ENCODE measurements at places on chromosomes 2 and 18.

DNA sequence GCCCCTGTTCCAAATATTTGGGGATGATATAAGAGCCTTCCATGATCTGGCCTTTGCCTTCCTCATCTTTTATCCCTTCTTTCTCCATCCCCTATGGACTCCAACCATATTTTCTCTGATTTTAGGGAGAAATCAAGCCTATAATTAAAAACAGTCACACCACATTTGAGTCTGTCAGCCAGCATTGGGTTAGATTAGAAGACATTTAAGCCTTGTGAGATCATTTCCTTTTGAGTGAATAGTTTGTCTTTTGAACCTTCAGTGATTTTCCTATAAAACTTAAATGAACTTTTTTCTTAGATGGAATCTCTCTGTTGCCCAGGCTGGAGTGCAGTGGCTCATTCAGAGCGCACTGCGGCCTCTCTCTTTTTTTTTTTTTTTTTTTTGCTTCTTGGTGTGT, 7.6 kb upstream of the C18orf32 start:
- no peak for DNase-seq

GRCh38 chr2:105057005-105057404, 19.1 kb downstream of the MRPS9 start:
- no peak for DNase-seq

DNA sequence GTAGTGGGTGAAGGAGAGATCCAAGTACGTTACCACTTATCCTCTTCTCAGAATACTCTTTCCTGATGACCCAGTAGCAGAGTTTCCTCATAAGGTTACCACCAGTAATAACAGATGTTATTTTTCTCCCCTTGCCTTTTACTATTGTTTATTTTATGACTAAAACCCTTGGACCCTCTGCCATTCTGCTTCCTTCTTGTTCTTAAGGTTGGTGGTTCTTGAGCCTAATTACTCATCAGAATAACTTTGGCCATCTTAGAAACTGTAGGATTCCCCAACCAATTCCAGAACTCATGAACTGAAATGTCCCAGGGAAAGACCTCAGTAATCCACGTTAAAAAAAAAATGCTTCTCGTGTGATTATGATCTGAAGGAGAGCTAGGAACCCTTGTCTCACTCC, 64.9 kb downstream of the CHST9 start:
- no peak for DNase-seq

DNA sequence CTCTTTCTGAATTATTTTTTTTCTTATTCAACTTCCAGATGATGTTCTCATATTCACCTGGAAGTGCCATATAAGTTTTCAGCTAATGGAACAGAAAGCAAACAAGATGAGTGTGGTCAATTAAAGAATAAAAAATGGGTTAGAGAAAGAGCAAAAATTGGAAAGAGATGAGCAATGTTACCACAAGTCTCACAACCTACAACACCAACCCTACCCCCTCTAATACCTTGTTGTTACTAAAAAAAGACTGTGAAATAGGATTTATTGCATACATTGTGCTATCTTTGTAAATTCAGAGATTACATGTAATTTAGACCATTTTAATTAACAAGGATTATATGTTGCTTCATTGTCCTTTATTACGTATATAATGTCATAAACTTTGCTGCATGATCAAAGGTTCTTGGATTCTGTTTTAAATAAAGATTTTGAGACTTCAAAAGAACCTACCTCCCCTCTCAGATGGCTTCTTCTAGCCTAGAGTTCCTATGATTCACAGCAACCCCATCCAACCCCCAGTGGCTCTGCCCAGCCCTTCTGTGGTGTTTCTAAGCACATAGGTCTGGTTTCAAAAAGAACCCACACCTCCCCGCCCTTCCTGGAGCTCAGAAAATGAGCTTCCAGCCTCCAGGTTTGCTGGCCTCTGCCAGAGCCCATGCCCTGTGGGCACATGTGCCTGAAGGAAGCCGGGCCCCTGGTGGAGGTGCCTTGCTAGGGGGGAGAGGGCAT, 24.7 kb downstream of the LGALSL start:
- DNase-seq = no peak

- DNase-seq = no peak
Measured at GRCh38 chr18:49971462-49971861, 158.1 kb upstream of the ACAA2 start.

DNA sequence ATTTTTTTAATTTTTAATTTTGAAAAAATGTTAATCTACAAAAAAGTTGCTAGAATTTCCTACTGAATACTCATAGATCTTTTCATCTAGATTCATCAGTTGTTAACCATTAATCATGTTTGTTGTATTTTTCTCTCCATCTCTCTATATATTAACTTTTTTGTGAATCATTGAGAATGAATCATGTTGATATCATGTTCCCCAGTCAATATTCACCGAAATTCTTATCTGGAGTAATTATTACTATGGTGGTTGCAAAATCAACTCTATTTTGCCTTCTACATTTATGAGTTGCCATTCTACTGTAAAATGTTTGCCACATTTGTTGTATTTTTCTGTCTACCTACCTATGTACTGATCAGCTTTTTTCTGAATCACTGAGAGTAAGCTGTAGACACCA, 154.0 kb downstream of the SPP2 start:
- DNase-seq = no peak

DNA sequence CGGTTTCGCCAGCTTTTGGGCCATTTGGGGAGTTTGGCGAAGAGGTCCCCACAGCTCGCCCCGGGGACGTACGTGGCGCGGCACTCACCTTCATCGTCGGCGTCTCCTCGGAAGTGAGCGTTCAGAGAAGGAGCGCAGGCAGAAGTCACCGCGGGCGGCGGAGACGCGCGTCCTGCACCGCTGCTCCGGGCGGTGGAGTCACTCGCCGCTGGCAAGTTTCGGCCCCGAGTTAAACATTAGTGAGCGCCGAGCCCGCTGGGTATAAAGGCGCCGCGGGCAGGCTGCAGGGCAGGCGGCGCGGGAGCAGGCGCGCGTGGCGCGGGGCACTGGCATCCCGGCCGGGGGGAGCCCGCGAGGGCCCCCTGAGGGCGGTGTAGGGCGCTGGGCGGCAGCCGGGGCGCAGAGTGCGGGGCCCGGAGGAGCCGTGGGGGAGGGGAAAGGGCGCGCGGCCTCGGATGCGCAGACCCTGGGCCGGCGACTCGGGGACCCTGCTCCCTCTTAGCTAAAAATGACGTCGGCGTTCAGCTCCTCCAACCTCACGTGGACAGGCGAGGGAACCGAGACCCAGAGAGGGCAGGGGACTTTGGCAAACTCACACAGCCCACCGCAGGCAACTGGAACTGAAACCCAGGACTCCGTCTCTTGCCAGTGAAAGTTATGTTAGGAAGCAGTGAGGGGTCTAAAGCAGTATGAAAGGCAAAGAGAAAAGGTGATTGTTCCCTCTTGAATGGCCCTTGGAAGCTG, at the start of gene DPP4:
TSS of gene DPP4 (minus strand) at position 328 of the 744 bp plus-strand sequence. CDS start at position 94, 234 bp downstream.
- DNase-seq = peak; percentile 19

- no peak for DNase-seq
Measured at GRCh38 chr2:215613280-215613679, 177.4 kb upstream of the FN1 start.

- no peak for DNase-seq
Measured at GRCh38 chr2:26933431-26934334, 36.8 kb upstream of the MAPRE3 start.

GRCh38 chr2:82143343-82143742, 1838.8 kb upstream of the LRRTM1 start:
- no peak for DNase-seq

DNA sequence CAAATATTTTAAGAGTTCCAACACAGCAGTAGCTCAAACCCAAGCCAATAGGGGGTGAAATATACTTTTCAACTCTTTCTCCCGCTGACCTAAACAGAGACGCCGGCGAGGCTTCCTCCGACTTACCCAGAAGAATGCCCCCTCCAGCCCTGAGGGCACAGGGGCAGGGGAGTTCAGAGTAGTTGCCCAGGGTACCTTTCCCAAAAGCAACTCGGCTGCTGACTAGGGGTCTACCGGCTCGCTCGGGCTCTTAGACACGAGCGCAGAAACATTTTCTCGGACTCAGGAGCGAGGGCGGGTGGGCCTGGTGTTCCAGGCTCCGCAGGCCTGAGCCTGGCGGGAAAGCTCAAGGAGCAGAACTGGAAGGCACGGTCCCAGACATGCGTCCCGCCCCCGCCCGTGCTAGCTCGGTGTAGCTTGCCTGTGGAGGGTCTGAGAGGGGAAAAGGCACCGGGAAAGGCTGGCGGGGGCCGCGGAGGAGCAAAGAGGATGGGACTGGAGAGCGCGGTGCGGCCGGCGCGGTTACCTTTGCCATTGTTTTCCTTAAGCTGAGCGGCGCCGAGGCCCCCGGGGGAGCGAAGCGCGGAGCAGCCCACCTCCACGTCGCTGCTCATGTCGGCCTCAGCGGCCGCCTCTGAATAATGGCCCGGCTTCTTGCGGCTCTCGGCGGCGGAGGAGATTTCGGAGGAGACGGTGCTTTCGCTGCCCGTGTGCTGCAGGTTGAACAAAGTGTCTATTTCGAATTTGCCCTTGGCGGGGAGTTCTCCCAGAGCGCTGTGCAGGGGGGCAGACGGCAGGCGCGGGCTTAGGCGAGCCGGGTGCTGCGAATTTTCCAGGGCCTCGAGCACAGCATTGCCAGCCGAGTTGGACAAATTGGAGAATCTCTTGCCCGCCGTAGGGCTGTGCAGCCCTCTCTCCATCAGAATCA, 674 bp downstream of the EVX2 start:
- no peak for DNase-seq

- DNase-seq = no peak
Measured at GRCh38 chr2:86286516-86286915, 50.9 kb downstream of the REEP1 start.

- DNase-seq = no peak
Measured at GRCh38 chr2:100940240-100940639, 61.8 kb upstream of the RPL31 start.

DNA sequence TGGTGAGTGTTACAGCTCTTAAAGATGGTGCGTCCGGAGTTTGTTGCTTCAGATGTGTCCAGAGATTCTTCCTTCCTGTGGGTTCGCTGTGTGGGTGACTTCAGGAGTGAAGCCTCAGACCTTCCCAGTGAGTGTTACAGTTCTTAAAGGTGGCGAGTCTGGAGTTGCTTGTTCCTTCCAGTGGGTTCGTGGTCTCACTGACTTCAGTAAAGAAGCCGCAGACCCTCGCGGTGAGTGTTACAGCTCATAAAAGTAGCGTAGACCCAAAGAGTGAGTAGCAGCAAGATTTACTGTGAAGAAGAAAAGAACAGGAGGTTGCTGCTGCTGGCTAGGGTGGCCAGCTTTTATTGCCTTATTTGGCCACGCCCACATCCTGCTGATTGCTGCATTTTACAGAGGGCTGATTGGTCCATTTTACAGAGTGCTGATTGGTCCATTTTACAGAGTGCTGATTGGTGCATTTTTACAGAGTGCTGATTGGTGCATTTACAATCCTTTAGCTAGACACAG, 34.0 kb upstream of the SPTBN1 start:
- no peak for DNase-seq

- DNase-seq = no peak
Measured at GRCh38 chr18:25125680-25126079, 226.3 kb downstream of the ZNF521 start.

DNA sequence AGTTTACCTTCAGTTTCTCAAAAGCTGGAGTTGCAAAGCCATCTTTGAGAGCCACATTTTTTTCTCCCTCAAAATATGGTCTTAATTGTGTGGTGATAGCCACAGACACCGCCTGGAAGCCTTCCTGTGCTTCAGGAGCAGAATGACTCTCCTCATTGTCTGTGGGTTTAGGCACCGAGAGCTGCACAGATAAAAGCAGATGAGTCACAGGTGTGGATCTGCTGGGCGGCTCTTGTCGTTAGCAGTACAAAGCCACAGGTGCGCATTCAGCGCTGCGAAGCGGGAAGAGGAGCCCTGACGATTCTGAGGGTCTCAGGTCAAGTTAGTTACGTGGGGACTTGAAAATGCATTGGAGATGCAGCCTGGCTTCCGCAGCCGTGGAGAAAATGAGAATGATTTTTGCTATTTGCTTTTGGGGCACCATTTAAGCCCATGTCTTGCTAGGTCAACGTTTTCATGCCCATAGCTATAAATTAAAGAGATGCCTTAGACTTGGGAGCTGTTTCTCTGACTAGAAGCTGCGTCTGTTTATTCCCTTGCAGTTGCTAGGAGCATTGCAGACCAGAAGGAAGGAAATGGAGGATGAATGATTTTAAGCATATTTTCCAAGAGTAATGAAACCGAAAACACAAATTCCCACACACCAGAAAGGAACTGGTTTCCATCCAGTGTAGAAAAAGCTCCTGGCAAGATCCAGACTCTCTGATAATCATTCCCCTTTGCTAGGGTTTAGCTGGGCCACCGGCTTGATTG, 51.5 kb downstream of the KLHL29 start:
- DNase-seq = peak; percentile 50

DNA sequence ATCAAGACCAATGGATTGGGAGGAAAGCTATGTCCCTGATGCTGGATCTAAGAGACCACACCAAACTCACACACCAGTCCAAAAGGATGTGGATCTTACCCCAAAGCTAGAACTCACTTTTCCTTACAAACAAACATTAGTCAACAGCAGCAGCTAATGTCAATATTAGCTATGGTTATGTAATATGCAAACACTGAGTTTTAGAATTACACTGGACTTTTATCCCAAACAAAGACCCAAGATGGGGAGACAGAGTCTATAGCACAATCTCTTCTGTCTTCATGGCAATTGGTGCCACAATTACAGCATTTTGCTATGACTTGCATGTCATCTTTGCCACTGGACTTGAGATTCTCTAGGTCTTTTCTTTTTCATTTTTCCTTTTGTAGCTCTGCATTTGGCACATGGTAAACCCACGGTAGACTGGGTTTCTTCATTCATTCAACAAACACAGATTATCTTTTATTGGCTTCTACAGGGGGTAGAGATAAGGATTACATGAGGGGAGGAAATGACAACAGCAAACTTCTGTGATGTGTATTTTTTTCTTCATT, 59.0 kb downstream of the SPRED2 start:
- DNase-seq = no peak

DNA sequence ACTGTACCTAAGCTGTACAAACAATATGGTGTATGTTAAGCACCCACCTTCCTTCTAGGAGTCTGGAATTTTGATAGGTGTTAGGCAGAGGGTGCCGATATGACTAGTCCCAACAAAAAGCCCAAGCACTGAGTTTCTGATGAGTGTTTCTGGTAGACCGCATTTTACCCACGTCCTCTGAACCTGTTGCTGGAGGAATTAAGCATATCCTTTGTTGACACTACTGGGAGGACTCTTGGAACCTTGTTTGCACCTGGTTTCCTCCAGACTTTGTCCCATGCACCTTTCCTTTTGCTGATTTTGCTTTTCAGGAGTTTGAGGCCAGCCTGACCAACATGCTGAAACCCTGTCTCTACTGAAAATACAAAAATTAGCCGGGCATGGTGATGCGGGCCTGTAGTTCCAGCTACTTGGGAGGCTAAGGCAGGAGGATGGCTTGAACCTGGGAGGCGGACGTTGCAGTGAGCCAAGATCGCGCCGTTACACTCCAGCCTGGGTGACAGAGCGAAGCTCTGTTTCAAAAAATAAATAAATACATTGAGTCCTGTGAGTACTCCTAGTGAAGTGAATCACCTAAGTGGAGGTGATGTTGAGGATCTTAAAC, 11.4 kb upstream of the SPAST start:
- DNase-seq = no peak

Measured in uterus (tissue), 4 donors.